CD4-positive, alpha-beta T cell treated with Interleukin-6 at 100 ng/mL for 8 hours (primary cell): ENCODE measurements at places on chromosomes 2 and 18.

GRCh38 chr2:3756306-3756705 is 52.9 kb downstream of the DCDC2C start:
- no peak for DNase-seq

- no peak for DNase-seq
Observed at GRCh38 chr2:10229462-10230099, 73.1 kb upstream of the HPCAL1 start.

- no peak for DNase-seq
Observed at GRCh38 chr2:2773692-2774091, 442.6 kb upstream of the MYT1L start.

GRCh38 chr2:28949617-28950305 is 31.3 kb upstream of the TOGARAM2 start:
- DNase-seq: no peak

- no peak for DNase-seq
Observed at GRCh38 chr18:5439986-5440696, 103.7 kb downstream of the EPB41L3 start.

GRCh38 chr2:19046986-19047780 is 311.2 kb downstream of the OSR1 start:
- DNase-seq: no peak

DNA sequence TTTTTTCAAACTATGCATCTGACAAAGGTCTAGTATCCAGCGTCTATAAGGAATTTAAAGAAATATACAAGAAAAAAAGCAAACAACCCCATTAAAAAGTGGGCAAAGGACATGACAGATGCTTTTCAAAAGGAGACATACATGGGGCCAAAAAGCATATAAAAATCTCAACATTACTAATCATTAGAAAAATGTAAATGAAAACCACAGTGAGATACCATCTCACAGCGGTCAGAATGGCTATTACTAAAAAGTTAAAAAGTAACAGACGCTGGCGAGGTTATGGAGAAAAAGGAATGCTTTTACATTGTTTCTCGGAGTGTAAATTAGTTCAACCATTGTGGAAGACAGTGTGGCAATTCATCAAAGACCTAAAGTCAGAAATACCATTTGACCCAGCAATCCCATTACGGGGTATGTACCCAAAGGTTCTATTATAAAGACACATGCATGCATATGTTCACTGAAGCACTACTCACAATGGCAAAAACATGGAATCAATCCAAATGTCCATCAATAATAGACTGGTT is 643.1 kb upstream of the LRRTM1 start:
- no peak for DNase-seq

DNA sequence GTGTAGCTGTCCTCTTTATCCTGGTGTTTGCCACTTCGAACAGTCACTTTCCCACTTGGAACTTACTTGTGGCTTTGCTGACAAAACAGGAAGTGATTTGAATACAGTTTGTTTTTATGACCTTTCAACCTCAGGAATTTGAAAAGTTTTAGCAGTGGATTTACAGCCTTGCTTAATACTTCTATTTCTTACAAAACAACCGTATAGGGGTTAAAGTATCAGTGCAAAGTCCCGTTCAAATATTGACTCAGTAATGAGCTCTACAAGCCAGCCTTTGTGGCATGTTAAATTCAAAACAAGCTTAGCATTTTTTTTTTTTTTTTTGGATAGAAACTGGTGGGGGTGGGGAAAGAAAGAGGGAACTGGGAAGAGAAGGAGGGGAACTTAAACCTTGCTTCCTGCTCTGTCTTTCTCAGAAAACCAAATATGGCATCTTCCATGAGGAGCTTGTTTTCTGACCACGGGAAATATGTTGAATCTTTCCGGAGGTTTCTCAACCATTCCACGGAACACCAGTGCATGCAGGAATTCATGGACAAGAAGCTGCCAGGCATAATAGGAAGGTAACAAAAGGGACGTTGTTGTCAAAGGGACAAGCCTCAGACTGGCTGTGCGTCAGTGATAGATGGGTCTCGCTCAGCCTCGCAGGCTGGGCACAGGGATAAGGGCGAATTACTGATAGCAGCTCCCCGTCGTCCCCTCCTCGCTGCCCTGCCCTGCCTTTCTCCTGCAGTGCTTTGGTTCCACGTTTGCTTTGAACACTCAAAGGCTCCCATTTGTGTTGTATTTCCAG is at the start of gene HNMT:
HNMT (plus strand) TSS at position 408 of the 793 bp plus-strand sequence; CDS start at position 427, 19 bp downstream.
- DNase-seq: no peak

- DNase-seq: no peak
Observed at GRCh38 chr18:31546476-31546875, 45.2 kb upstream of the TTR start.

DNA sequence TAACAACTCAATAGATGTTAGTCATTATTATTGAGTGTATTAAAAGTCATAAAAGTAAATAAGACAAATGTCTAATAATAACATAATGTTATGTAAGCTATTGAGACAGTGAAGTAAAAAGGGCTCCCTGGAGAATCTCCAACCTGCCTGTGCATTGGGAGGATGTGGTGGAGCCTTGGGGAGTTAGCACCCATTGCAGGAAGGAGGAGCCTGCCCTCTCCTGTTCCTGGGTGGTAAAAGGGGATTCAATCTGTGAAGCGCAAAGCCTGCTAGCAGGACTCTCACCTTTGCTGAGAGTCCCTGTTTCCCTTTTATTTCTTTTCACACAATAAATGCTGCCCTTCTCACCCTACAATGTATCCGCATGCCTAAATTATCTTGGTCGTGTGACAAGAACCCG is 206.1 kb downstream of the RAB3GAP1 start:
- DNase-seq: no peak

DNA sequence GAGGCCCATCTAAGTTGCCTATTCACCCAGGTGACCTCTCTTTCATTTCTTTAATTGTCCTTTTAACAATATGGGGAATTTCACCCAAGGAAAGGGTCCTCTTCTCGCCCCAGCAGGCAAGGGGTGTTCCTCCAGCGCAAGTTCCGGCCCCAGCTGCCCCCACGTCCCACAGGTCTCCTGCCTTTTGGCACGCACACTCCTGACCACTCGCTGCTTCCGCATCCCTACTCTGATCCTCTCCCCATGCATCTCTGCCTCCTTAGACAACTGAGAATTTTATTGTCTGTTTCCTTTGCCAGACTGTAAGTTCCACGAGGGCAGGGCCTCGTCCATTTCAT is 684 bp upstream of the ARPC2 start:
- DNase-seq: no peak

DNA sequence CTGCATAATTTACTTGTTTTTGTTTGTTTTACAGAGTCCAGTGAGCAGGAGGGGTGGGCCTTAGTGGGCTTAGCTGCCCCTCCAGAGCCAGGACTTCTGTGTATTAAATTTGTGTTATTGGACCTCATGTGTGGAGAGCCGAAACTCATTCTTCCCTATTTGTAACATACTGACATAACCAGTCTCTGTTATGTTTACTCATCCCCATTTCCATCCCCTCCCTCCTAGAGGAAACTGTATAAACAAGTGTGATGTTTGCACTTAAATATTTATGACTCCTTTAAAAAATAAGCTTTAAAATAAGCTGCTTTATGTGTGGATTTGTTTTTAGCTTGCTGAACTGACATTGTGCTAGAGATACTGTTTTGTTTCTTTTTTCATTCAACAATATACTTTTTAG is 13.8 kb downstream of the ZNF512 start:
- DNase-seq: no peak

GRCh38 chr2:235860111-235860510 is 308.1 kb downstream of the GBX2 start:
- DNase-seq: no peak

DNA sequence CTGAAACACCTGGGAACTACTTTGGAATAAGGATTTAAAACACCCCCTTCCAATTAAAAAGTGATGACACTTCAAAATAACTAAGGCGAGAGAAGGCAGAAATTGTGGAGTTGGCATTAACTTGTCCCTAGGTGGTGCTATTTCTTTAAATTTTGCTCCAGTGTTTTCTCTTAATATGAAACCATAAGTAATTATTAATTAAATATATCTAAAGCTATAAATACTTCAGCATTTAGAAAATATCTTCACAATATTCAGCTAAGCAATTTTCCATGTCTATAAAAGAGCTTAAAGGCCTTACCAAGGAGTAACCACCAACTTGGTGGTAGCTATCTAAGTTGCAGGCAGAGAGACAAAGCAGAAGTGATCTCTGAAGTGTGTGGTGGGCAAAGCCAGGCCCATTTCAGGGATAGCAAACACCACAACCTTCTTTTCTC is 186.8 kb upstream of the PGAP1 start:
- DNase-seq: peak; percentile 25

DNA sequence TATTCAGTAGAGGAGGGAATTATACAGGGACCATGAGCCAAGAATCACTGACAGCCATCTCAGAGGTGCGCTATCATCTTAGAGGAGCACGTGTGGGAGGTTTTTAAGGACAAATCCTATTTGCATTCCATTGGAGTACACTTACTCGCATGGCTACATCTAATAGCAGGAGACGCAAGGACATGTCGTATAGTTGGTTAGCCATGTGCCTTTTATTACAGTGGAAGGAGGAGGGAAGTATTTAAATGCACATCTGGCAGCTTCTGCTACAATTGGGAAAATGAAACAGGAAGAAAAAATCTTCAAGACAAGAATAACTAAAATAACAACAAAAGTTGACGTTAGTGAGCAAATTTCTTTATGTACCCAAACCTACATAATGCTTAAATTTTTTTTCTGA is 86.5 kb upstream of the UGP2 start:
- no peak for DNase-seq

DNA sequence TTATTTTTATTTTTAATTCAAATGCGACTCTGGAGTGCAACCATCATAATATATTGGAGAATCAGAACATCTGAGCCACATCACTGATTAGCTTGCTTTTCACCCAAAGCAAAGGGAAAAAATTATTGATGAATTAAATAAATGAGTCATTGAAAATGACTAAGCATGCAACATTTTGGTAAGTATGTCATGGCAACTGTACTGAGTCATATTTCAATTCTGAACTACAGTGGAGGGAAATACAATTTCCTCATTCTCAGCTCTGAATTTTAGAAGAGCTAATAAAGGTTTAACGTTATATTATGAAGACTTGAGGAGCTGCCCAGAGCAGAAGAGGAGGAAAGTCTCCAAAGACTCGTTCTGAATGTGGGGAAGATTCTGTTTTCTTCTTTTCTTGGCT is 89.6 kb upstream of the CCDC68 start:
- DNase-seq: no peak

DNA sequence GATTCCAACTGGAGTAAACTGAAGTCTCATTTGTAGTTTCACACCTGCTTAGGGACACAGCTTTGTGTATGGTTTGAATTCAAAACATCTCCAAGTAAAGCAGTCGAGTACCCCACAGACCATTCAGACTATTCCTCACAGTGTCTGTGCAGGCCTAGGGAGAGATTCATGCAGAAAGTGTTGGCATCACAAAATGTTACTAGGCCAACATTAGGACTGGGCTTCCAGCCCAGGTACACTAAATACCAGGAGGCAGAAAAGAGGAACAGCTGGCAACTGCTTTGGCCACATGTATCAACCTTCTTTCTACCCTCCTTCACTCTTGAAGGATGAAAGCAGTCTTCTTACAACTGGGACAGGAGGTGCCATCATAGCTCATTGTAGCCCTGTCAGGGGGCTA is 270.4 kb upstream of the TMEFF2 start:
- no peak for DNase-seq

DNA sequence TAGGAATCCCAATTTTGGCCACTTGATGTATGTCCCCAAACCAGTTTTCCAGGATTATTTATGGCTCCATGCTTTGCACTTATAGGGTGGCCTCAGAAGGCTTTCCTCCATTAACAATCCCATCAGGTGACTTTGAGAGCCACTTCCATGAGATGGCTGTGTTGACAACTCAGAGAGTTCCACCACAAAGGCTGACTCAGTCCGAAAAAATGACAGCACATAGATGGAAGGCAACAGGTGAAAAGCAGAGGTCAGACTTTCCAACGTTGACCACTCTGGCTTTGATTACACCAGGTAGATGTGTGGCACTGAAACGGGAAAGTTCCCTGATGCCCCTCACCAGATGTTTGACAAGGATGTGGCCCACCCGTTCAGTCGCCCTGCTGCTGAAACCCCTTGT is 431.4 kb upstream of the TNP1 start:
- no peak for DNase-seq

- peak; percentile 22 for DNase-seq
Observed at GRCh38 chr2:227890495-227891079, 19.2 kb downstream of the DAW1 start.
